Activated effector memory CD4-positive, alpha-beta T cell treated with Interleukin-2 at 50 U/mL for 16 hours (primary cell): ENCODE measurements at places on chromosomes 2 and 18.

GRCh38 chr2:109429567-109430328 is 184.0 kb downstream of the SEPTIN10 start:
- no peak for DNase-seq

GRCh38 chr2:216257089-216257488 is 115.2 kb downstream of the MARCHF4 start:
- no peak for DNase-seq

DNA sequence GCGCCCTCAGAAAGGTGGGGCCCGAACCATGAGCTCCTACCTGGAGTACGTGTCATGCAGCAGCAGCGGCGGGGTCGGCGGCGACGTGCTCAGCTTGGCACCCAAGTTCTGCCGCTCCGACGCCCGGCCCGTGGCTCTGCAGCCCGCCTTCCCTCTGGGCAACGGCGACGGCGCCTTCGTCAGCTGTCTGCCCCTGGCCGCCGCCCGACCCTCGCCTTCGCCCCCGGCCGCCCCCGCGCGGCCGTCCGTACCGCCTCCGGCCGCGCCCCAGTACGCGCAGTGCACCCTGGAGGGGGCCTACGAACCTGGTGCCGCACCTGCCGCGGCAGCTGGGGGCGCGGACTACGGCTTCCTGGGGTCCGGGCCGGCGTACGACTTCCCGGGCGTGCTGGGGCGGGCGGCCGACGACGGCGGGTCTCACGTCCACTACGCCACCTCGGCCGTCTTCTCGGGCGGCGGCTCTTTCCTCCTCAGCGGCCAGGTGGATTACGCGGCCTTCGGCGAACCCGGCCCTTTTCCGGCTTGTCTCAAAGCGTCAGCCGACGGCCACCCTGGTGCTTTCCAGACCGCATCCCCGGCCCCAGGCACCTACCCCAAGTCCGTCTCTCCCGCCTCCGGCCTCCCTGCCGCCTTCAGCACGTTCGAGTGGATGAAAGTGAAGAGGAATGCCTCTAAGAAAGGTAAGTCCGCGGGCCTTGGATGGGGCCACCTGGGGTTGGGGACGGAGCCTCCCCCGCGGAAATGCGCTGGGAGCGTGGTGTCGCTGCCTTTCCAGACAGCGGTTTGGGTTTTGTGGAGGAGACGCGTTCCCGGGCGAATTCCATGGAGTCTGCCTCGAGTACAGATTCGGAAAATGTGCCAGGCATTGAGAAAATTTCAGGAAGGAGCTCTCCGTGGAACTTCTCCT is 559 bp downstream of the HOXD1 start:
- no peak for DNase-seq

DNA sequence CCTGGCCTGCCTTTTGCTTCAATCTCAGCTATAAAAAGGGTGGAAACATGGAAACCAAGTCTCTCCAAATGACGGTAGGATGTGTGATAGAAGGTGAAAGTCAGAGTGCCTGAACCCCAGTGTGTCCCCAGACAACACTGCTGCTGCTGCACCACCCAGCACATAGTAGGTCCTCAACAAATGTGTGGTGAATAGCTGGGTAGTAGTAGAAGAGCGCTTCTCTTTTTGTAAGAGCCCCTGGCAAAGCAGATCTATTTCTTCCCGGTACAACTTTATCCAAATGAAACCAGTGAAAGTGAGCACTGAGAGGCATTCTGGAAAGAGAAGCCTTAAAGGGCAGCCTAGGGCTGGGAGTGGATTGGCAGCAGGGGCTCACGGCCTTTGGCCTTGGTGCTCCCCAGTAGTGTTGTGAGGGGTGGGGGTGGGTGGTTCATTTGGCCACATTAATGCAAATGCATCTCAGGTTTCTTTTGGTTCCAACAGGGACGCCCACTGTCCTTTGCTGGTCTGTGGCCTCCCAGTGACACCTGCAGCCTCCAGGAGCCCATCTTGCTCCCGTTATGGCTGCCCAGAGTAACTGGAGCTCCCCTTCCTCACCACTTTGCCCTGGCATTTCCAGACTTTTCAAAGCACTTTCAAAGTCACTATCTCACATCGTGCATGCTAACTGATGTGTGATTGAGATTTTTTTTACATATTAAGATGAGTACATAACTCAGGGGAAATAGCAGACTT is 304.3 kb upstream of the EPAS1 start:
- DNase-seq: no peak

DNA sequence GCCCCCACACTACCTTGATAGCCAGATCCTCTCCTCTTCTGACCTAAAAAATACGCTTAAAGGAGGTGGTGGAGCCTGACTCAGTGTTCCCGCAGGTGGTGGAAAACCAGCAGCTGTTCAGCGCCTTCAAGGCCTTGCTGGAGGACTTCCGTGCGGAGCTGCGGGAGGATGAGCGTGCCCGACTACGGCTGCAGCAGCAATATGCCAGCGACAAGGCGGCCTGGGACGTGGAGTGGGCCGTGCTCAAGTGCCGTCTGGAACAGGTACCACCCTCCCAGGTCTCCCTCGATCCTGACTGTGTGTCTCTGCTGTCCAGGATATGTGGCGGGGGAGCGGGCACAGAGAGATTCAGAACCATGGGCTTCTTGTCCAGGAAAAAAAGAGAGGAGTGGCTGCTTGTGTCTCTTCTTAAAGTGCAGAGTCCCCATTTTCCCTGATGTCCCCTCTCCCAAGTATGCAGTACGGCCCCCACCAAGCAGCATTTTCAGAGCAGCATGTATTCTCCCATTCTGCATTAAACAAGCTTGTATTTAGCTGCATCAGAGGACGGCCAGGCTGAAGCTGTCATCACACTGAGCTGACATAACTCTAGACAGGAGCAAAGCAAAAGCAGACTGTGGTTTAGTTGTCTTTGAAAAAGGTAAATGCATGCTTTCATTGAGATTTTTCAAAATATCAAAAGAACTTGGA is 101.6 kb downstream of the MTCL1 start:
- DNase-seq: no peak

DNA sequence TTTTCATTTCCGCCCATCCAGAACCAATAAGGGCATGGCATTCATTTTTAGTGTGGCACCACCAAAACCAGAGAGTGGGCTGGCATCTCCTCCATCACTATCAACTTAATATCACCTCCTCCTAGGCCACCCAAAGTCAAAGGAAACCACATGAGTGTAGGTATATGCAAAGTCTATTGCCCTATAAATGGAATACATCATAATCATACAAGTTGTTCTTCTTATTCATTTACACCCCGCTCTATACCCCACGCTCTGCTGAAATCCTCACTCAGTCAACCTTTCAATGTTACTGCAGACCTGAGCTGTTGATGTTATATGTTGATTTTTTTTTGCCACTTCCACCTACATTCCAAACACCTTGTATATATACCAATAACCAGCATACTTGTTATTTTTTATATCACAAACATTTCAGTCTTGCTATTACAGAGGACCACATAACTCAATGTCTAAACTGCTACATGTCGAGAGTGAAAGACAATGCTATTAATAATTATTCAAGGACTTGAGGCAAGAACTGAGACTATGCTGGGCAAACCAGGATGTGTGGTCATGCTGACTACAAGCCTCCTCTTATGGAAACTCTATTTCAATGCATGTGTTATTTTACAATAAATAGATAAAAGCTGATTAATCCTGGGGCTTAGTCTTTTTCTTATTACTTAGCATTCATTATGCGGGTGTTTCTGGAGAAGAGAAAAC is 466.5 kb upstream of the ID2 start:
- DNase-seq: no peak

DNA sequence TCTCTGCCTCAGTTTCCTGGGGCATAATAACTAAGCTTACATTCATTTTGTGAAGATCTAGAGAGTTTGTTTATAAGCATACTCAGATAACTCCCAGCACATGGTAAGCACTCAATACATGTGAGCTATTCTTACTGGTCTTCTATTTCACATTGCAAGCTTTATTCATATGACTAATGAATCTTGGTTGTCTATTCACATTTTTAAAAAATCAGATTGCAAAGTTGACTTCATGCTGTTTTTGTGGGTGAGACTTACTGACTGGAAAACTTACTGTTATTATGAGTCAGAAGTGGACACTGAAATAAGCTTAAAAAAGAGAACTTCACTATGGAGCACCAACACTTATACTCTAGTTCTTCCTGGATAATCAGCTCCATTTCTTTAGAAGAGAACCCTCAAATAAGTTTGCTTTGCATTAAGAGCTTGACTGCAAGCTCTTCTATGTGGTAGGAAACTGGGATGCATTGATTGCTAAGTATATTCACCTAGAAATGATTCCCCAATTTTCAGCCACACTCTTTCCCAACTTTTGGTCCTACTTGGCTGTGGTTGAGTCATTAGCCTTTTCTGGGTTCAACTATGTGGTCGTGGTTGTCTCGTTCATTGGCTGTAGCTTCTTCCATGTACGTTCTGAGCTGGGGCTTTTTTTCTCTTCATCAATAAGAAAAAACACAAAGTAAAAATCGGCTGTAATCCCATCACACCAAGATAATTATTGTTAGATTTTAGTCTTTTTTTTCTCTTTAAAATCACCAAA is 29.5 kb upstream of the RBMS1 start:
- DNase-seq: no peak

- DNase-seq: no peak
These were observed 106.4 kb upstream of the DAPL1 start for GRCh38 chr2:158688721-158689120.

DNA sequence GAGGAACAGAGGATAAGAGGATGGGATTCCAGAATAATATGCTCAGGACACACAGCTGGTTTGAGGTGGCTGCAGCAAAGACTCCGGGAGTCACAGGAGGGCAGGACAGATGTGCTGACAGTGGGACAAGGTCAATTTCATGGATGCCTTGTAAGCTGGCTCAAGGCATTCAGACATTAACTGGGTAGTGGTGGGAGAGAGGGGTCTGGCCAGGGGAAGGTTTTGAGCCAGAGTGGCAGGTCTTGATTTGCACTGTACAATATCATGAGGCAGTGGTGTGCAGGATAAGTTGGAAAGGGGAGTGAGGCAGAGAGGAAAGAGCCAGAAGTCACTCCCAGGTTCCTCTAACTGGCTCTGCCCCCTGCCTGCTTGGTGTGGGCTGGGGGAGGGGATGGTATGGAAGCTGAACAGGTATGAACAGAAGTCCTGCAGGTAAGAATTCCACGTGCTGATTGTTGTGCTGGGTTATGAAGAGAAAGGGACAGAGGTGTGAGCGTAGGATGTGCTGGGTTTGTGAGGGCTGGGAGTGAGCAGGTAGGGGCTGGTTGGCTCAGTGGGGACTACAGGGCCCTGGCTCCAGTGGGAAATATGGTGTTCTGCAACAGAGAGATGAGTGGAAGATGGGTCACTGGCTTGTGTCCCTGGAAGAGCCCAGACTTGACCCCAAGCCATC is 141.7 kb upstream of the COPS8 start:
- DNase-seq: no peak

DNA sequence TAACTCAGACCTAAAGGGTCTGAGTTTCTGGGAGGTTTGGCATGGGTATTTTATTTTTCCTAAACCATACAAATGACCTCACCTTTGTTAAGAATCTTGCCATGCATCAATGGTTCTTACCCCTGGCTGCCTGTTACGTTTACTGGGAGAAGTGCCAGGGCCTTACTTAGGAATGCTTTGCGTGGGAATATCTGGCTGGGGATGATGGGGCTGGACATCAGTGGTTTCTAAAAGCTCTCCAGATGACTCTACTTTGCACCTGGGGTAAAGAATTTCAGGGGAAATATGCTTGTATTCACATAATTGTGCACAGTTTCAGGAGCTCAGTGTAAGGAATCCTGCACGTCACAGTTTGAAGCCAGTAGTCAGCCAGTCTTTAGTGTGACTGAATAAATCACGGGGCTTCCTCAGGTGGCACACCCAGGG is 18.2 kb upstream of the DAW1 start:
- no peak for DNase-seq

DNA sequence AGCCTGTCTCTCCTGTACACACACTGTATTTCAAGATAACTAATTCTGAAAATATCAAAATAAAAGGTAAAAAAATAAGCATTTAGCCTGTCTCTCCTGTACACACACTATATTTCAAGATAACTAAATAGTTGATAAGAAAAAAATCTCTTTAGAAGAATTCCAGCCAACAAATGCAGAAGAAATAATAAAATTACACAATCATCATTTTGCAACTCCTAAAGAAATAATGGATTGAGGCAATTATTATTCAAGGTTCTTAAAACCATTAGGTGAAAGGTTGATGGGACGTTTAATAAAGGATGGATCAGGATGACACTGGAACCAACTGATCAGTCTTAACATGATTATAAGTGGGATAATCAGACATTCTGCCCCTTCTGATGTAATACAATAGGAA is 148.0 kb upstream of the FN1 start:
- DNase-seq: no peak

- DNase-seq: no peak
These were observed 28.4 kb downstream of the CPS1 start for GRCh38 chr2:210584834-210585233.

DNA sequence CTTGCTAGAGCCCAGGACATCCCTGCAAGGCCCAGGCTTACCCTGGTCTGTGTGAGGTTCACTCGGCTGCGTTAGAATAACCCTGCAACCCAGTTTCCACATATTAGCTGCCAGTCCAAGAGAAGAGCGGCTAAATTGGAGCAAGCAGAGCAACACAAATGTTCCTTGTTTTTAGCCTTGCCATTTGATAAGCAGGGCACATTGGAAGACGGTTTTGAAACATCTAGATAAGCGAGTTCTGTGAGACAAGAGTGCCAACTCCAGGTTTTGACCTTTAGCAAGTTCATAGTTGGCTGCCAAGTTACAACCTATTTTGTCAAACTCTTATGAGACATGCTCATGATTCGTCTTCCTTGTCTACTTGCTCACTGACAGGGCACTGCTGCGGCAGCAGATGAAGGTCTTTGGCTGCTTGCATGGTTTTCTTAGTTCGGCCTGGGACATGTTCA is 23.5 kb downstream of the DPP4 start:
- DNase-seq: no peak

DNA sequence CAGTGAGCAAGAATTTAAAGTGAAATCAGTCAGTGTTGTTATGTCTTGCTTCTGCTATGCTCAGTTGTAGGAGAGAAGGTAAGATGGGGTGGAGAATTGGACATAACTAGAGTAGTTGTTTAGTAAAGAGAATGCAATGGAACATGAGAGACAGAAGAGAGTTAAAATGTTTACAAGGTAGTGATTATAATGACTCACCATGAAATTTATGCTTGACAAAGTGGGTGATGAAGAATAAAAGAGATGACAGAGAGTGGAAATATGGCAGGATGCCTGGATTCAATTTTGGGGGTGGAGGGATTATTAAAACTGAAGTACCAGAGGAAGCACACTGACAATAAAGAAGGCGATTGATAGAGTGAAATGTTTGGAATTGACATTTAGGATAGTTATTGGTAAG is 10.6 kb downstream of the SCG2 start:
- no peak for DNase-seq
